ENCODE measurements at places on chromosomes 11 and 22.

GRCh38 chr11:36165621-36166397 lies 123.4 kb downstream of the COMMD9 start:
- DNase-seq: no peak

DNA sequence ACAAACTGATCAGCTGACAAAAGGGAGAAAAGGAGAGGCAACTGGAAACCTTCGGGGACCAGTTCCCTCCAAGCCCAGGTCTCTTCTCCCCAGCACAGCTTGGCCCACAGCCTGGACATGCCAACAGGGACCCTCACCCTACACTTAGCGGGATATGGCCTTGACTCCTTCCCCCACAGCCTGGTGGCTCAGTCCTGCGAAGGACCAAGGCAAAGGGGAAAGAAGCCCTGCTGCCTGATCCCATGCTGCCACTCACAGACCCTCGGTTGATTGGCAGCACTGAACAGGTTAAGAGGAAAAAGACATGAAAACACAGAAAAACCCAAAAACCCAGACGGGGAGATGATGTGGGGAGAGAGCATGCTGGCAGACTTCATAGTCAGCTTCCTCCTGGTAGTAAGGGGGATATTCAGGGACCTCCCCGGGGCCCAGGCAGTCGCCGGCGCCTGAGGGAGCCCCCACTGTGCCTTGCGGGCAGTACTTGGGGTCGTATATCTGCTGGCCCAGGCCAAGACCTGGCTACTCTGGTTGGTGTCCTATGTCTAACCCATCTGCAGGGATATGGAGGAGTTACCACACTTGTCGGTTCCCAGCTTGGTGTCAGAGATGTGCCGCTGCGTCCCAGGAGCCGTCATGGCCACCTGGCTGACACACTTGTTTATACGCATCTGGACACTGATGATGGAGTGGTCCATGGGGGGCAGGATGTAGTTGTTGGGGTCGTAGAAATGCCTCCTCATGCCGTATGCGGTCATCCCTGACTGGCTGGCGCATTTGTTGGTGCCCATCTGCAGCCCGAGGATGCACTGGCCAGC lies 34.2 kb upstream of the HORMAD2 start:
- no peak for DNase-seq

- DNase-seq: no peak
Observed at GRCh38 chr22:35842954-35843353, 125.3 kb downstream of the APOL5 start.

GRCh38 chr11:69051381-69052342 lies 2.9 kb downstream of the TPCN2 start:
- no peak for DNase-seq
